ENCODE measurements at places on chromosomes 12 and 14.

- DNase-seq = no peak
Measured at GRCh38 chr12:116879509-116880212, 1.6 kb downstream of the HRK start.

GRCh38 chr12:26465419-26466097 lies 270.2 kb downstream of the SSPN start:
- no peak for DNase-seq

DNA sequence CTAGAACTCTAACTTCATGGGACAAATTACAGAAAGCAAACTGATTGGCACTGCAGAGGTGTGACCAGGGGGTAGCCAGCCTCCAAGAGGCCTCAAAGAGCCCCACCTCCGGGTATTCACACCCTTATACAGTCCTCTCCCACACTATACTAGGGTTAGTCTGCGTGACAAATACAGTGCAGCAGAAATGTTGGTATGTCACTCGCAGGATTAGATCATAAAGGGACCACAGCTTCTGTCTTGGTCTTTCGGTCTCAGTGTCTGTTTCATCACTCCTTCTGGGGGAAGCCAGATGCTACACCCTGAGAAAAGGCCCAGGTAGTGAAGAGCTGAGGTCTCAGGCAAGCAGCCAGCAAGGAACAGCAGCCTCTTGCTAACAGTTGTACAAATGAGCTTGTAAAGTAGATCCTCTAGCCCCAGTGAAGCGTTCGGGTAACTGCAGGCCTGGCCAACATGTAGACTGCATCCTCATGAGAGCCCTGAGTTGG lies 68.9 kb upstream of the SAV1 start:
- DNase-seq = no peak

DNA sequence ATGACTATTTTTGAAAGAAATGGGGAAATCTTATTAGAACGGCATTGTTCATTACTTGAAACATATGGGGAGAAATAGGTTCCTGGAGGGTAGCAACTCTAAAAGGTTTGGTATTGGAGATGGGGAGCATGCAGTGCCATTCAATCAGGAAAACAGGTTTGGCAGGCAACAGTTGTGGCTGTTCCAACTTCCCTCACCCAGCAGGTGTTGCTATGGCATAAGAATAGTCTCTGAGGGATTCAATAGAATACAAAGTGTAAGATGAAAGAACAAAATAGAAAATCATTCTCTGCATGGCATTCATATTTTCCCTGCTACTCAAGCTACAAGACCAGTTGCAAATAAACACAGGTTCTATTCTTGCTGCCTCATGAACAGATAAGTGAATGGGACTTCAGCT lies 393.3 kb upstream of the RPL10L start:
- no peak for DNase-seq

DNA sequence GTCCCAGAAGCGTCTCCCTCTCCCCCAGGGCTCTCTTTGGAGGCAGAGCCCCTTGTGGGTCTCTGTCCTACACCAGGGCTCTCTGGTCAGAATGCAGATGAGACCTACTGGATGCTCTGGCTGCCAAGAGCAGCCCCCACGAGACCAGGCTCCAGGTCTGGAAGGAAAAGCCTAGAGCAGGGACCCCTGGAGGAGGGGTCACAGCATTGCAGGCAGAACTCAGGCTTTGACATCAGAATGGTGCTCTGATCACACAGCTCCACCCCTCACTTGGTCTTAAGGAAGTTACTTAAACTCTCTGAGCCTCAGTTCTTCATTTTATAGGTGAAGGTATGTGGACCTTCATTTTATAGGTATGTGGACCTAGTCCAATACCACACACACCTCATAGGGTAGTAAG lies 83.1 kb downstream of the ARL6IP4 start:
- no peak for DNase-seq

DNA sequence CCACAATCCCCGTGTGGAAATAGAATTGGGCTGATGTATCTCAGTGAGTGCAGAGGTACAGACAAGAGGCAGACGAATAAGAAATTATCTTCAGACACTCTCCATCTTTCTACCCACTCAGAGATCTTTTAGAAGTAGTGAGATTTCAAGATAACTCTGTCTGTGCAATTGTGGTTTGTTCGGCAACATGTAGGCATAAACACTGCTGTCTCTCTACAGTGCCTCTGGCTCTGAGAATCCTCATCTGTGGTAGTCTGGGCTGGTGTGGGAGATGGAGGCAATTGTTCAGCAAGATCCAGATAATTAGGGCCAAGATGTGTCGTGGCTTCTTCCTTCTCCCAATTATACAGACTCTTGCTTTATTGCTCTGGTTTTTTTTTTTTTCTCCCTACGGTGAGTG lies 3.1 kb downstream of the HOXC13 start:
- no peak for DNase-seq

DNA sequence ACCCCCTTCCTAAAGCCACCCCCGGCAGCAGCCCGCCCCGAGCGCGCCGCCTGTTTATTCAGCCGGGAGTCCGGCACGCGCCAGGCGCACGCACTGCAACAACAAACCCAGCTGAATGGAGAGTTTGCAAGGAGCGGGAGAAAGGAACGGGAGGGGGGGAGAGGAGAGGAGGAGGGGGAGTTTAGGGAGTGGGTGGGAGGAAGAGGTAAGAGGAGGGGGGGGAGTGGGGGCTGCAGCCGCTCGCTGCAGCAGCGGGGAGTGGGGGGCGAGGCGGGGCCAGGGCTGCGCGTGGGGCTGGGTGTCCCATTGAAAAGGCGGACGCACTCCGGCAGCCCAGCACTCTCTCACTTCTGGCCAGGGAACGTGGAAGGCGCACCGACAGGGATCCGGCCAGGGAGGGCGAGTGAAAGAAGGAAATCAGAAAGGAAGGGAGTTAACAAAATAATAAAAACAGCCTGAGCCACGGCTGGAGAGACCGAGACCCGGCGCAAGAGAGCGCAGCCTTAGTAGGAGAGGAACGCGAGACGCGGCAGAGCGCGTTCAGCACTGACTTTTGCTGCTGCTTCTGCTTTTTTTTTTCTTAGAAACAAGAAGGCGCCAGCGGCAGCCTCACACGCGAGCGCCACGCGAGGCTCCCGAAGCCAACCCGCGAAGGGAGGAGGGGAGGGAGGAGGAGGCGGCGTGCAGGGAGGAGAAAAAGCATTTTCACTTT lies at the start of gene ASCL1:
Gene ASCL1 (plus strand): TSS at position 336 of the 712 bp plus-strand sequence. CDS start 571 bp downstream, outside the sequence.
- DNase-seq = no peak

- no peak for DNase-seq
Measured at GRCh38 chr14:62914025-62914424, 131.2 kb downstream of the KCNH5 start.

DNA sequence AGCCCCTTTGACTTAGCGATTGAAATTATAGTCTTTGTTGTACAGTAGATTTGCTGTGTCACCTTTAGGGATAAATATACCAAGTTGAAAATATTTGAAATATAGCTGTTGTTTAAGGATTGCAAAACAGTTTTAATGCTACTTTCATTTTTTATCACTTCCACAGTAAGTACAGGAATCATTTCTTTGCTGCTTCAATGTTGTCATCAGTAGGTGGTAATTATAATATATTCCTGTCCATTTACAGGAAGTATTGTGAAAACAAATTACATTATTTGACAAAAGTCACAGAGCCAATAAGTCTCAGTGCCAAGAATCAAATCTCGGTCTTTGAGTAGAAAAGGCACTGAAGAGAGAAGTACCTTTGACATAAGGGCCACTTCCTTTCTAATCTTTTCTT lies 342.6 kb upstream of the RGS6 start:
- DNase-seq = no peak

- no peak for DNase-seq
Measured at GRCh38 chr12:111868676-111869588, 26.9 kb downstream of the MAPKAPK5 start.

DNA sequence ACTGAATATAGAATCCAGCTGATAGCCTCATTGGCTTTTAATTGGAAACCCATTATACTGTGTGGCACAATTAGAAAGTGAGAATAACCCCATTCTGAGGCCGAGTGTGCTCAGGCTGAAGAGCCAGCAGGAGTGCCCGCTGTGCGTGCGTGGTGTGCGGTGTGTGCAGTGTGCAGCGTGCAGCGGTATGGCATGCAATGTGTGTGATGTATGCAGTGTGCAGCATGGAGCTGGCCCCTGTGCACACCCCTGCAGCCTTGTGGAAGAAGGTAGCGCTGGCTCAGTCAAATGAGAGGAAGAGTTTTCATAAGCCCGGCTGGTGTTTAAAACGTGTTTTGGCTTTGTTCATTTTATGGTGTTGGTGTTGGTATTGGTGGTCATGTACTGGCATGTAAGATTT lies 22.9 kb downstream of the CKB start:
- no peak for DNase-seq

GRCh38 chr14:94681300-94682060 lies 69.3 kb downstream of the SERPINA3 start:
- DNase-seq = no peak

GRCh38 chr14:103279142-103280025 lies 54.7 kb upstream of the EIF5 start:
- no peak for DNase-seq

GRCh38 chr12:120132863-120133385 lies 16.4 kb upstream of the RAB35 start:
- no peak for DNase-seq

DNA sequence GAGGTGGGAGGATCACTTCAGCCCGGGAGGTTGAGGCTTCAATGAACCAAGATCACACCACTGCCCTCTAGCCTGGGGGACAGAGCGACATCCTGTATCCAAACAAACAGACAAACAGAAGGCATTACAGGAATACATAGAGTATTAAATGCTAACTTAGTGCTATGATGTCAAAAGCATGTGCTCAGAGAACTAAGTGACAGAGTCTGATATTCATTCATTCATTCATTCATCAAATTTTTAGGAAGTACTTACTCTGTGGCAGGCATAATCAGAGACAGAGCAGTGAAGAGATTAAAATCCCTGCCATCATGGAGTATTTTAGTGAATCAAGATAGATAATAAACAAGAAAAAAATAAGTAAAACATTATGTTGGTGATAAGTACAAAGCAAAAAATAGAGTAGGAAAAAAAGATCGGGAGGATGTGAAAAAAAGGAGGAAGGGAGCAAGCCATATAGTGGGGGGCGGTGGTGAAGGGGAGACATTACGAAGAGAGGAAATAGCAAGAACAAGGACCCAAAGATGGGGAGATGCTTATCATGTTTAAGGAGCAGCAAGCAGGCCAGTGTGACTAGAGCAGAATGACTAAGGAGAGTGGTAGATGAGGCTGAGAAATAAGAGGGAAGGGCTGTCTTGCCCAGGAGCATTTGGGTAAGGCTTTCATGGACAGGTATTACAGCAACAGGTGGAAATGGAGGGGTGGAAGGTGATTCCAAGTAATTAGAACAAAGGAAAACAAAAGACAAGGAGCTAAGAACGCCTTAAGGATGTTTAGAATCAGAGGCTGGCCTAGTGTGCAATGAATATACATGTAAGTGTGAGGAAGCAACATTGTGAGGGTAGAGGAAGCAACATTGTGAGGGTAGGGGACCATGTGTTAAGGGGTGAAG lies 2.8 kb downstream of the MAP4K5 start:
- no peak for DNase-seq

- no peak for DNase-seq
Measured at GRCh38 chr14:34336501-34336900, 125.5 kb downstream of the SPTSSA start.

- no peak for DNase-seq
Measured at GRCh38 chr12:88924162-88924561, 343.9 kb upstream of the KITLG start.

DNA sequence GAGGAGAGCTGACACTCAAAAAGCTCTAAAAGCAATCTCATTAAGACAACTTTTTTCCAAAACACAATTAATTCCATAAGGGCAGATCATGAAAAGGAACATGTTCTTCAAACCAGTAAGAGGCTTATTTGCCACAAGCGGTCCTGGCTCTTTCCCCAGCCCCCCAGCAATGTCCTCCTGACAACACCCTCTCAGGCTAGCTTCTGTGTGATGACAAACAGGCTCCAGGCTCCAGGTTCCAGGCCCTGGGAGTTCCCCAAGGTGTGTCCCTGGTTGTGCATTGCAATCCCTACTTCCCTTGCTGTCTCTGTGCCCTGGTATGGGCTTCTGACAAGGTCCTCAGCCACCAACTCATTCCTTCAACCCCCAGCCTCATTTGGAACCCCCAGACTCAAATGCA lies 8.9 kb downstream of the HVCN1 start:
- DNase-seq = no peak

DNA sequence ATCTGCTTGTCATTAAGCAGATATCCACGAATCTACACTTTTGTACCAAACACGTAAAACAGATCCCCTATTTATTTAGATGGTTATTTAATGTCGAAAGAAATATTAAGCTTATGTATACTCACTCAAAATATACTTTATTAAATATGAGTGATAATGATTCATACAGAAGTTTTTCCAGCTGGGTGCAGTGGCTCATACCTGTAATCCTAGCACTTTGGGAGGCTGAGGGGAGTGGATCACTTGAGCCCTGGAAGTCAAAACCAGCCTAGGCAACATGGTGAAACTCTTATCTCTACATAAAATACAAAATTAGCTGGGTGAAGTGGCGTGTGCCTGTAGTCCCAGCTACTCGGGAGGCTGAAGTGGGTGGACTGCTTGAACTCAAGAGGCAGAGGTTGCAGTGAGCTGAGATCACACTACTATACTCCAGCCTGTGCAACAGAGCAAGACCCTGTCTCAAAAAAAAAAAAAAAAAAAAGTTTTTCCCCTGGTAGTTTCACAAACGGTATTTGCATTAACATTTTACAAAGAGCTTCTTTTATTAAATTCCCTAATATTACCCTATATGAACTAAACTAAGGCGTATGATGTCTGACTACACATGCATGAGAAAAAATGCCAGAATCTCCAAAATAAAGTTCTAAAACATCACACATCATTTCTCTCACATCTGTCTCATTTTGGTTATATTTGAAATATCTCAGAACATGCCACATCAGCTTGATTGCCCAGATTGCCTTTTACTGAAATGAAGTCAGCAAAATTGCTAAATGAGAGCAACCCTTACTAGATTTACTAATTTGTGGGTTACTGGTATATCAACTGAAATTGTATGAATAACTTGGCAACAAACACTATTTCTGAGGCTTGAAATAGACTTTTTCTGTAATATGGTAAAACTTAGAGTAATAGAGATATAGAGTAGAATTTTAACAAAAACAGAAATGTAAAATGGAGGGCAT lies 74.9 kb downstream of the PAWR start:
- no peak for DNase-seq

DNA sequence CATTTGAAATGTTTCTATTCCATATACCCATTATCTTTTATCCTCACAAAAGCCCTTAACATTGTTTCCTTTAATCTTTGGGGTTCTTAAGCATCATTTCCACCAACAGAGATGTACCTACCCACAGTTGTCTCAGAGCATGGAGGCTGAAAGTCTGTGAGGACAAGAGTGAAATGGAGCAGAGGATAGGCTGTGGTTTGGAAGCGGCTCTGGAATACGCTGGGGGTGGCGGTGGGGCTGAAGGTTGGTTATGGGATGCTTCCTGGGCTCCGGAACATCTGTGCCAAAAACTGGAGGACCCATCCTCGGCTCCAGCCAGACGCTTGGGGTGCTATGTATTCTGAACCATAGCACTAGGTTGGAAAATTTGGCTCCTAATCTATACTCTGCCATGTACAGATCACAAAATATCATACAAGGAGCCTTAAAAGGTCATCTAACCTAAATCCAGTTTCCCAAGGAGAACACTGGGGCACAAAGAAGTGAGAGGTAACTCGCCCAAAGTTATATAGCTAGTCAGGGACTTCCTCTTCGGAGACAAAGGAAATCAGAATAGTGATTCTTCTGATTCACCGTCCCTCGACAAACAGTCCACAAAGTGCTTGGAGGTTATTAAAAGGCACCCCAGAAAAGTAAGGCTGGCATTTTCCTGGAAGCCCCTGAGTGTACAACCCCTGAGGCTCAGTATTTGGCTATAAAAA lies 2.5 kb downstream of the PPP1R3E start:
- DNase-seq = no peak

- no peak for DNase-seq
Measured at GRCh38 chr14:102696856-102697495, 80.3 kb upstream of the TRAF3 start.

GRCh38 chr12:122474324-122474716 lies 26.4 kb downstream of the ZCCHC8 start:
- no peak for DNase-seq

All from activated naive CD4-positive, alpha-beta T cell (primary cell).